NCI-H446 (cell line): ENCODE measurements at places on chromosomes 2 and 18.

GRCh38 chr2:104290566-104290891 lies 563.4 kb upstream of the POU3F3 start:
- no peak for DNase-seq

DNA sequence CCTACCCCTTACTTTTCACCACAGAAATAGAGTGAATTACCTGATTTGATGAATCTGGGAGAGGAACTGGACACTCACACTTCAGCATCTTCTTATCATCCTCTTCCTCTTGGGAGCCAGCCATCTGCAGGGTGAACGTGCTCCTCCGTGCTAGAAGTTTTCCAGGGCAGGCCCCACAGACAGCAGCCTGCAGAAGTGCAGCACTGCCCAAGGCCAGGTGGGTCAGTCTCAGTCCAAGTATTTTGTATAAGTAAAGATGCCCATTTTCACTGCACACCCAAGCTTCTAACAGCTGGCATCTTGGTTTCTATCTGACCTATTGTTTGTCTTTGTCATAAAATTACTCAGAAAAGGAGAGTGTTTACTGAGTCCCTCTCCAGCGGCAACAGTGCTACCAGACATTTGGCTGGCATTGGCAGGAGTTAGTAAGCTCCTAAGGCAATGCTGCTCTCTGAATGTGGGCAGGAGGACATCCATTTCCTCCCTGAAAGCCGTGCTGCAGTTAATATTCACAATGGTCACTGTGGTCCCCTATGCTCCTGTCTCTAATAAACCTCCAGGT lies 222.6 kb upstream of the CTAGE1 start:
- no peak for DNase-seq

DNA sequence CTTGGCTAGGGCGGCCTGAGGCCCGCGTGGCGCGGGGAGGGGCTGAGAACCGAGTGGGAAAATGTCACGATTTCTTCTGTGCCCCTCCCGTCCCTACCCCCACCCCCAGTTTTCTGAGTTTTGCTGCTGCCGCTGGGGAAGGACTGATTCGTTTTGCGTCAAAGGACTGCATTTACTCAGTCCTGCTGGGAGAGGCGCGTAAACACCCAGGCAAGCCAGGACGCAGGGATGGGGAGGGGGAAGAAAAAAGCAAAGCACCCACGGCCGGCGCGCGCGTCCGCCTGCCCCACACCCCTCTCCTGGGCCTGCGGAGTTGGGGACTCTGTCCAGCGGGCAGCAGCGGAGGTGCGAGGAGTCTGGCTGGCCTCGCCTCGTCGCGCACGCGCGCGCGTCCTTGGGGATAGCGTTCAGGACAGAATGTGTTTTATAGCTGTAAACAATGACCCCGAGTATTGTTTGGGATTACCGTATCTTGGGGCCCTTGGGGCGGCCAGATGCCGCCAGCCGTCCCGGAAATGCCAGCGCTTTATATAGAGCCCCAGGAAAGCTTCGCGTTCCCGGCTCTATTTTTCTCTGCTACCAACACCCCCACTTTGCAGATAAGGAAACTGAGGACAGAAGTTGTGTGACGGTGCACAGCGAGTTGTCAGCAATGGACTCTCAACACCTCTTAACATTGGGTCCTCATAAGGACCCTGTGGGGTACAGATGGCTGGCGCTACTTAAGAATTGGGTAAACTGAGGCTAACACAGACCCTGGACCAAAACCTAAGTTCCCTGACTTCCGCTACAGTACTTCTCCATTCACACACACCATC lies 1.7 kb upstream of the FOSL2 start:
- DNase-seq = no peak

- no peak for DNase-seq
Measured at GRCh38 chr2:199495147-199495546, 37.4 kb upstream of the SATB2 start.

DNA sequence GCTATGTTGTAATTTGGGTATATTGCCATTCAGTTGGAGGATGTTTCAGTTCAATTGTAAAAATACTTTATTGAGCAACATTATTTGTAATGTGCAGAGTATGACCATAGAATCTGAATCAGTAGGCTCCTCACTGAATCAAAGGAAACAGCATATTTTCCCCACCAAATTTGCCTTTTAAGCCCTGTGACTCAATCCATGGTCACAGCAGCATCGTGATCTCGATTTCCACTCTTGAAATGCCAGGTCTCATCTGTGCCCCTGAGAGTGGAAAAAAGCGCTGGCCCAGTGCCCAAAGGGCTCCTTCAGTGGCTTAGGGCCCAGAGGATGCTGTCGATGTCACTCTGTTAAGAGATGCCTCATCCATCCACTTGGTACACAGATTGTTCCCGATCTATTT lies 57.5 kb downstream of the FHOD3 start:
- DNase-seq = no peak

GRCh38 chr2:174623690-174624089 lies 26.1 kb upstream of the WIPF1 start:
- no peak for DNase-seq

GRCh38 chr2:34266908-34267697 lies 668.0 kb upstream of the FAM98A start:
- no peak for DNase-seq

GRCh38 chr2:113080134-113080533 lies 12.4 kb downstream of the IL1F10 start:
- DNase-seq = peak; percentile 10

GRCh38 chr2:73031725-73032701 lies 39.5 kb downstream of the SFXN5 start:
- no peak for DNase-seq

- peak; percentile 18 for DNase-seq
Measured at GRCh38 chr18:54444319-54444914, 86.7 kb downstream of the C18orf54 start.

GRCh38 chr18:34158881-34159690 lies 65.6 kb downstream of the NOL4 start:
- peak; percentile 66 for DNase-seq

- DNase-seq = peak; percentile 71
Measured at GRCh38 chr2:57906152-57906732, 140.4 kb upstream of the VRK2 start.

DNA sequence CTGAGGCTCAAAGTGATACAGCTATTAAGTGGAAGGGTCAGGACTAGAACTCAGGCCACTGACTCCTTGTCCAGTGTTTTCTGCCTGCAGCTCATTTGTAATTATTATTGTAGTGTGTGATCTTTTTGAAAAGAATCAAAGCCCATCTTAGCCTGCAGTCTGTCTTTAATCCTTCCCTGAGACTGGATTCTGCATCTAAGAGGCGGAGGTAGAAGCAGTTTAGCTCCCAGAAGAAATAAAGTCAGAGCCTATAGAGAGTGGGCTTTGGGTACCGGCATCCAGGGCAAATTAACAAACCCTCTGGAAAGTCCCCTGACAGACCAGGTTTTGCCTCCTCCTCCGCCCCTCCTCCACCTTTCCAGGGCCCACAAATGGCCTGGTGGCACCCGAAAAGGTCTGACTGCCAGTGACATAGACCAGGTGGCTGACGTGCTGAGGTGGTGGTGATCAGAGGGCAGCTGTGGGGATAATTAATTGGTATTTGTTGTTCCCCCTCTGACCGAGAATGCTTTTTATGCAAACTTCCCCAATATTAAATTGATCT lies 2.2 kb upstream of the RAX start:
- DNase-seq = no peak

GRCh38 chr18:56576826-56577573 lies 61.4 kb downstream of the TXNL1 start:
- DNase-seq = no peak

- no peak for DNase-seq
Measured at GRCh38 chr18:7630731-7631442, 63.8 kb downstream of the PTPRM start.

GRCh38 chr2:223459328-223459939 lies 142.7 kb downstream of the SCG2 start:
- peak; percentile 19 for DNase-seq

- no peak for DNase-seq
Measured at GRCh38 chr18:7572822-7573221, 5.7 kb downstream of the PTPRM start.

- no peak for DNase-seq
Measured at GRCh38 chr2:56757884-56758545, 574.2 kb downstream of the CCDC85A start.

DNA sequence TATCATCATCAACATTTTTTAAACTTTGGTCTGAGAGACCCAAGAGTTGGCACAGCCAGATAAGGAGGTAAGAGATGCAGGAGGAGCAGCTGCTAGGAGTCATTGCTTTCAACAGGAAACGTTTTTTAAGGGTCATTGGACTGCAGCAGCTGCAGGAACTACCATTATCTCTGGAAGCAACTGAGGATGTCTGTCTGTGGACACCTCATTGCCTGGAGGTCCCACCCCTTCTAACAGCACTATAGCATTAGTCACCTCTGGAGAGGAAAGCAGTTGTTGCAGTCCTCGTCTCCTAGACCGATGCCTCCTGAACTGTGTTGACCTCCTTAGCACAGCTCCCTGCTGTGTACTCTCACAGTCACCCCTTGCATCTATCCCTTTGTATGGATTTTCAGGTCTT lies 21.5 kb upstream of the FSHR start:
- no peak for DNase-seq

DNA sequence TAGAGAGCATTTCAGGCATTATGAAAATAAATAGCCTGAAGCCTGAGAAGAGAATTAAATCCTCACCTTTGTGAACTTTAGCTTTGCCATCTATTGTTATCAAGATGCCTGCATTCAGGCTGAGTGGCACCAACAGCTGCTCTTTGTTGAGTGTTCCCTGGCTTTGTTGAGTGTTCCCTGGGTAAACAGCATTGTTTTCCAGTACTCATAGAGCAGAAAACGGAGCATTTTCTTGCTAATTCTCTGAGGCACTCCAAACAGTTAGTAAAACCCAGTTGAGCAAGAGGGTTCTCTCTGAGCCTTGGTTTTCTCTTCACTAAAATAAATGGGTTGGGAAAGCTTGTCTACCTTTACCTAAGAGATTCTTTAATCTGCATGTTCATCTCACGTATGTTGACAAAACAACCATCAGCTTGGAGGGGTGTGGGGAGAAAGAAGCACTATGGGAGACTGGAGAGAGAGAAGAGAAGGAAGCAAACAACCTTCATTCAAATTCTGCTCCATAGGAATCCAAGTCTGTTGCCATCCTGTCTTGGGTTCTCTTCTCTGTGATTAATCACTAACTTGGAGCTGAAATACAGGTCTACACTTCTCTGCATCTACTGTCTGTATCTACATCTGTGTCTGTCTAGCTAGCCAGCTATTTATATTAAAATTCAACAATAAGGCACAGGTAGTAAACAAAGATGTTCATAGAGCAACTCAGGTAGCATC lies 567.0 kb upstream of the SOX11 start:
- DNase-seq = no peak

DNA sequence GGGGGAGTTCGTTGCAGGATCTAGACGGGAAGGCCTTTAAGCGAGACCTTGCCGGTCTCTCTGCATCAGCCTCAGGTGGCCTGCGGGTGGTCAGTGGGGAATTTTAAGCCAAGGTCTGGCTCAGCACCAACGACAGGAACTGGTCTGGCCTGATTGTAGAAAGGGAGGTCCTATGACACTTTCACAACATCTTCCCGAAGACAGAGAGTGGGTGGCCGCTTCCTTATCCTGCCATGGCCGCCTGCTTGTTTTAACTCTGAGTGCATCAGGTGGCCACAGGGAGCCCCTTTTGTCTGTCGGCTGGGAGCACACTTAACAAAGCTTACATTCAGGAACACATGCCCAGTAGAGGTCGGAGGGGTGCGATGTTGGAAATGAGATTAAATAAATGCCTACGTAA lies 363.7 kb upstream of the MYT1L start:
- DNase-seq = no peak

DNA sequence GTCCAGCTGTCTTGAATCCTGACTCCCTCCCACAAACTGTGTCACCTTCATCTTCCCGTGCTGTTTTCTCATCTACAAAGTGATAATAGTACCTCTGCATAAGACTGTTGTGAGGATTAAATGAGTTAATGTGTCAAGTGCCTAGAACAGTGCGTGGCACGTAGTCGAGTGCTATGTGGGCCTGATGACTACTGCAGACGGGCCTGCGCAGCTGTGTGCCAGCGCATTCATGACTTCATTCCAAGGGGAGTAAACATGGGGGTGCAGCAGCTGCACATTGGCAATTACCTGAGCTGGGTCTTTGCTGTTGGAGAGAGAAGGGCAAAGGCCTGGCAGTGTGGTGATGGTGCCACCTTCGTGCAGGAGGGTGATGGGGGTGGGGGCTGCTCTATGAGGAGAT lies 5.0 kb downstream of the TEX44 start:
- no peak for DNase-seq

DNA sequence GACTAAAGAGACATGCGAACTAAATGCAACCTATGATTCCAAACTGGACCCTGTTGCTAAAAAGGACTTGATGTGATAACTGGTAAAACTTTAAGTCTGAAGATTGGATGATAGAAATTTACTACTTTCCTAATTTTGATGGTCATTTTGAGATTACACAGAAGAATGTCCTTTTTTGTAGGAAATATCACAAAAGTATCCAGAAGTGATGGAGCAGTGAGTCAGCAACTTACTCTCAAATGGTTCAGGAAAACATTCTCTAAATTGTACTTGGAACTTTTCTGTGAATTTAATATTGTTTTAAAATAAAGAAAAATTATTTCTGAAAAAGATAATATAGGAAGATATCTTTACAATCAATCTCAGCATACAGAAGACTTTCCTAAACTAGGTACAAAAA lies 19.9 kb downstream of the MBOAT2 start:
- no peak for DNase-seq

DNA sequence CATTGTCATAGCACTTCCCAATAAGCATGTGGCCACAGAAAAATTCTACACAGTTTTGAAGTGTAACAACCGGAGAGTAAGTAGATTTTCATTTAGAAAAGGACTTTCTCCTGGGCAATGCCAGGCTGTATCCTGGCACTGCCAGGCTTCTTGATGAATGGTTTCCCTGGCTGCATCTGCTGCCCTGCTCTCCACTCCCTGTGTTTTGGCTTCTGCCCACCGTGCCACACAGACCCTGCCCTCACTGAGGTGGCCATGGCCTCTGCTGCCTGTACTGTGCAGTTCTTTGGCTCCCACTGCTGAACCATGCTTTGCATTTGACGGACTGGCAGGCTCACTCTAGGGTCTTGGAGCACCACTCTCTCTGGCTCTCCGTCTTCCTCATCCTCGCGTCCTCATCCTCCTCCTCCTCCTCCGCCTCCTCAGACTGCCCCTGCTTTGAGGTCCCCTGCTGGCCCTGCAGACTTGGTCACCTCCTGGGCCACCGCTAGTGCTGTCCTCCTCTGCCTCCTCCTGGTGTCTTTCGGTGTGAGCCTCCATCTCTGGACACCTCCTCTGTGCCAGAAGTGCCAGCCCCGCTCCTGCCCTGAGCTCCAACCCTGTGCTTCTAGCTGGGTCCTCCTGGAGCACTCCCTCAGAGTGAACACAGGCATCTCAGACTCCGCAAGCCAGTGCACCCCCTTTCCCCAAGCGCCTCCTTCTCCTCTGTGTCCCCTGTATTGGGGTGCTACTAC lies 45.9 kb upstream of the CNGA3 start:
- no peak for DNase-seq

- DNase-seq = no peak
Measured at GRCh38 chr2:130327703-130328527, 14.8 kb upstream of the IMP4 start.

- DNase-seq = no peak
Measured at GRCh38 chr18:24543086-24543794, 82.8 kb downstream of the HRH4 start.

- no peak for DNase-seq
Measured at GRCh38 chr2:24828238-24828996, 35.2 kb downstream of the CENPO start.

- no peak for DNase-seq
Measured at GRCh38 chr2:44297431-44297830, 22.2 kb downstream of the SLC3A1 start.

GRCh38 chr2:10502803-10503107 lies 54.6 kb upstream of the ODC1 start:
- no peak for DNase-seq

- DNase-seq = no peak
Measured at GRCh38 chr2:191889931-191890330, 43.0 kb upstream of the CAVIN2 start.
